ENCODE measurements at places on chromosomes 4 and X.

- no peak for DNase-seq
Measured at GRCh38 chr4:72374159-72374558, 194.9 kb downstream of the ADAMTS3 start.

DNA sequence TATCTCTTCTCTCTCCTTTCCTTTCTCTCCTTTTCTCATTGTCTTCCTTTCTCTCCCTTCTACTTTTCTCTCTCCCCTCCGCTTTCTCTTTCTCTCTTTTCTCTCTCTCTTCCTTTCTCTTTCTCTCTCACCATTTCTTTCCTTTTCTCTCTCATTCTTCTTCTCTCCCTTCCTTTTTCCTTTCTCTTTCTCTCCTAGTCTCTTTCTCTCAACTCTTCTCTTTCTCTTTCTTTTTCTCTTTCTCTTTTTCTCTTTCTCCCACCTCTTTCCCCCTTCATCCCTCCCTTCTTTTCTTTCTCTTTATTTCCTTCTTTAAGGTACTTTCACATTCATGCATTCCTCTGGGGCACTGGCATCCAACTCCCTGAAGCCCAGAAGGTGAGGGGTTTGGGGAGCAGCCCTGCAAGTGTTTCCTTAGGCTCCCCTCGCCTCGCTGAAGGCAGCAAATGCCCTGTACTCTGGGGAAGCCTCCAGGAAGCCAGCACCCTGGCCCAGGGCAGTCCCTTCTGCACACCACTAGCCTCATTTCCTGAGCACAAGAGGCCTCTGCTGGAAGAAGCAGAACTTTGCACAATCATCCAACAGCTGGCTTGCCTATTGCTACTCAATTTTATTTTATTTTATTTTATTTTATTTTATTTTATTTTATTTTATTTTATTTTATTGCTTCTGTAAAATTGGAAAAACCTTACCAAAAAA lies 124.2 kb downstream of the NFKB1 start:
- peak; percentile 84 for DNase-seq

DNA sequence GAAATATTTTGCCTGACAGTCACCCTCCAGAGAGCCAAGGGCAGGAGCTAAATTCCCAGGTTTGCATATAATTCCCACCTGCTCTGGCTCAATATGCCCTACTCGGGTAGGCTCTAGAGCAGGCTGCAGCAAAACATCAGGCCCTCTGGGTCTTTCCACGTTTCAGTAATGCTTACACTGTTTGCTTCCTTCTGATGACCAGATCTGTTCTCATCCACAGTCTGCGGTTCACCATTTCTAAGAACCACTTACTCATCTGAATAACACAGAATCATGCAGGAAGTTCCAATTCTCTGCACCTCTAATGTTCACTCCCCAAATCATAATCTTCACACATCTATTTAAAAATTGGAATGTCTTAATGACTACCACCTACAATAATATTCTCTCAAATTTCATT lies 141.4 kb downstream of the PPP3CA start:
- peak; percentile 83 for DNase-seq

- DNase-seq: no peak
Measured at GRCh38 chr4:171588051-171588545, 225.1 kb upstream of the GALNTL6 start.

GRCh38 chr4:8427761-8428287 lies 12.7 kb downstream of the ACOX3 start:
- peak; percentile 24 for DNase-seq

DNA sequence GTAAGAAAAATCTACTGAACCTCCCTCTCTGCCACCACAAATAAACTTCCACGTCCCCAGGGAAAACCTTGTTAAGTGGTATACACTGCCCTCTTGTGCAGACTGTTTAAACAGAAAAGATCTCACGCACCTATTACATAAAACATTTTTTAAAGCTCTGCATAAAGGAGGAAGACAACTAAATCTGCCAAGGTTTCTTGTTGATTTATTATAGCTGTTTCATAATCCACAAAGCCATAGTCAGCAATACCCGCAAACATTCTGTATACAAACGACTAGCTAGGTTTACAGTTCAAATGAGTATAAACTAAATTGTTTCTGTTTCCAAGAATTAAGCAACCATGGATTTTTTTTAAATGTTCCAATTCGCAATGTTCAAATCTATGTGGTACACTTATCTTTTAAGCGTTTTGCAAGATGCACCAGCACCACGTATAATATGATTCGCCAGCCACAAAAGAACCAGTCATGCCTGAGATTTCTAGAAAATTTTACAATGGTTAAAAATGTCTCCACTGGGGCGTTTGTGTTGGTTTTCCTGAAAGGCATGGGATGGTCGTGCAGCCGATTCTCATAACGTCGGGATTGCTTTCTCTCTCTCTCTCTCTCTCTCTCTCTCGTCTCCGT lies 164.6 kb downstream of the PRKX start:
- DNase-seq: no peak

- no peak for DNase-seq
Measured at GRCh38 chr4:138334346-138335016, 92.3 kb upstream of the SLC7A11 start.

GRCh38 chr4:175509320-175509719 lies 302.7 kb downstream of the GPM6A start:
- DNase-seq: no peak

DNA sequence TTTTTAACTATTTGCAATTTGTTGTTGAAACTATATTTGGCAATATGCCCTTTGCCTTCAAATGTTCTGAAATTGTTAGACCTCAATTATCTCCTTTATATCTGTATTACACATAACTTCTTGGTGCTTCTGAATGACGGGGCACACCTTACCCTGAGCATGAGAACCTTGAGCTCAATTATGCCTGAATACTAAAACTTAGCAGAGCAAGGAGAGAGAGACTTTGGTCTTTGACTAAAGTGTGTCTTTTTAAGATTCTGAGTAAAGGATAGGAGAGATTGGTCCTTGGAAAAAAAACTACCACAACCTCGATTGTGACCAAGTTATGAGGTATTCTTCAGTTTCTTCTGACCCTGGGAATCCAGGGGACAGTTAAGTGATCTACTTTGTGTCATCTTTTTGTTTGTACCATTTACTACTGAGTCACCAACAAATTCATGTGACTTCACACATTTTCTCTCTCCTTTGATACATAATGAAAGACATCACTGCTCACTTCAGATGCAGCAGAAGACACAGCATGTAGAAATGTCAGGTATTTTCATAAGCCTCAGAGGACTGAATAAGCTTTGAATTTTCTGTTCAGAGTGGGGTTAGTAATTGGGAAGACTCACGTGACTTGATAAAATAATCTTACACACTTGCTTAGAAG lies 51.4 kb downstream of the PTTG2 start:
- DNase-seq: no peak
